Ureter (tissue), 1 donor: ENCODE measurements at places on chromosomes 13 and 19. TPM values are rescaled to one million over a fixed set of nuclear protein-coding genes. Genes with fewer than 3 reads are reported as not detected.

The CEACAM8 gene
- not detected for total RNA-seq

DNA sequence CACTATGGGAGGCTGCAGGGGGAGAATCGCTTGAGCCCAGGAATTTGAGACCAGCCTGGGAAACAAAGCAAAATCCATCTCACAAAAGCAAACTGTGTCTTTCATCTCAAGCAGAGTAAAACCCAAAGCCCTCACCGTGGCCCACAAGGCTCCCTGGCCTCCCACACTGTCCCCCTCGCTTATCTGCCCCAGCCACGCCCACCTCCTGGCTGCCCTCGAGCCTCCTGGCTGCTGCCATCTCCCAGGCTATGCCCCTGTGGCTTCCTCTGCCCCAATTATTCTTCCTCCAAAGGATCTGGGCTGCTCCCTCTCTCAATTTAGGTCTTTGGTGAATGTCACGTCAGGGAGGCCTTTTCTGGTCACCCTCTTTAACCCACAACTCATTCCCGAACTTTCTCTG is 3.6 kb downstream of the RABAC1 start:
- no peak for DNase-seq

The ANGPTL8 gene
- not detected for total RNA-seq

DNA sequence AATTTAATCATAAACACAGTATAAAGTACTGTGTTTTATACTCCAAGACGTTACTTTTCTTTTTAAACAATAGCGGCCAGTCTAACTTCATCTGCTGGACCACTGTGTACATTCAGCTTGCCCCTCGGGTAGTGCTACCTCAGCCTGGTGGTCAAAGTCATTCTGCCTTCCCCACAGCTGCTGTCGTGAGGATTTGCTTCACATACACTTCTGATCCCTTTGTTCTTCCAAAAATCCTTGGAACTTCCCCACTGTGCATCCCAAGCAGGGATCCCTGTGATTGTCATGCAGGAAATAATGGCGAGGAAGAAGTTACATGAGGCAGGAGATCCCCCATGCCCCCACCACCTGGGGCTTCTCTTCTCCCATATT is 234.9 kb upstream of the STARD13 start:
- DNase-seq: no peak

DNA sequence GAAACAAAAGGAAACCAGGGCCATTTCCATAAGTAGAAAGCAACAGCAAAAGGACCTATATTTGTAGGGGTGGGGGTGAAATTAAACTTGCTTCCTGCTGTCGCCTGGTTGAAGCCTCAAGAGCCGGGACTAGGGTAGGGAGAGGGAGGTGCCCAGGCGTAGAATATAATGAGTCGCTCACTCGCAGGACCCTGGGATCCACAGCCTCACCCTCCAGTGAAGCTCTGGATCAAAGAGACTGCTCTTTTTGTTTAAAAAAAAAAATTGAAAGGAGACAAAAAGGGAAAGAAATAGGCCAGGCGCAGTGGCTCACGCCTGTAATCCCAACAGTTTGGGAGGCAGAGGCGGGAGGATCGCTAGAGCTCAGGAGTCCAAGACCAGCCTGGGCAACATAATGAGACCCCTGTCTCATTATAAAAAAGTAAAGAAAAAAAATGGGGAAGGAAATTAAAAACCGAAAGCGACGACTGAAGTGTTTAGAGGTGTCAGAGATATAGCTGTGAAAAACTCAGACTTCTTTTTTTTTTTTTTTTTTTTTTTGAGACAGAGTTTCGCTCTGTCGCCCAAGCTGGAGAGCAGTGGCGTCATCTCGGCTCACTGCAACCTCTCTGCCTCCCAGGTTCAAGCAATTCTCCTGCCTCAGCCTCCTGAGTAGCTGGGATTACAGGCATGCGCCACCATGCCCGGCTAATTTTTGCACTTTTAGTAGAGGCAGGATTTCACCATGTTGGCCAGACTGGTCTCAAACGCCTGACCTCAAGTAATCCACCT is 10.9 kb upstream of the ADGRE5 start:
- DNase-seq: no peak

DNA sequence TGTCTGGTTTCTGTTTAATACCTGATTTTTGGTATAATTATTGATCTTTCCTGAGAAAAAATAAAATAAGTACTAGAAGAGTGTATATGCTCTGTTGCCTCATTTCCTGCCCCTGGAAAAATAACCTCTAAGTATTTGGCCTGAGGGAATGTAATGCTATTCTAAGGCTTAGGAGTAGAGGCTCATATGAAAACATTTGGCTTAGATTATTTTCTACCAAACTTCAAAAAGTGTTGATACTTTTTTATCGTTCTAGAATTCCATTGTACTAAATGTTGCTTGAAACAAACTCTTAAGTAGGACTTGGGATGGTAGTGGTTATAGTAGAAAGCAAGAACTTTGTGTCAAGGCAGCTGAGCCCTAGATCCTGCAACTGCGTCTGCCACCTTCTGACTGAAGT is 57.8 kb downstream of the COG3 start:
- no peak for DNase-seq

DNA sequence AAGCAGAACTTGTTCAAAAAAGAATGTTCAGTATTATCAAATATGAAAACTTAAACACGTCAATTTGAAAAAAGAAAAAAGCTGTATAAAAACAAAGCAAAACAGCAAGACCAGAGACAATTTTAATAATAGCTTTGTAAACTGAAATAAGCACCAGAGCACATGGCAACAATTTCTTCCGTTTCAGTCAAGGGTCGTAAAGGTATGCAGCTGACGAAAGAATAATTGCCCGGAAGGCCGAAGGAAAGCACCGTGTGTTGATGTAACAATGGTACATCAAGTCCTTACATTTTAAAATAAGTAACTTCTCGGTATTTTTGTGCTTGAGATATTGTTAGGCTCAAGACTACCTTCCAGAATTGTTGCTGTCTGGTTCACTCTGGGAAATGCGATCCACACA is 1.7 kb downstream of the PROSER1 start:
- no peak for DNase-seq

The MCF2L gene
- total RNA-seq: 115 TPM

GRCh38 chr19:10289836-10290356 is at the start of gene ICAM5:
TSS of gene ICAM5 (plus strand) at chr19:10289952. CDS start at chr19:10290044, 92 bp downstream.
- no peak for DNase-seq

GRCh38 chr13:98556142-98556816 is 20.6 kb downstream of the STK24 start:
- DNase-seq: no peak

GRCh38 chr19:4443188-4443587 is 14.4 kb downstream of the UBXN6 start:
- DNase-seq: no peak
